Suprapubic skin (tissue), 4 donors: ENCODE measurements at places on chromosomes 5 and 9. TPM values are rescaled to one million over a fixed set of nuclear protein-coding genes. Genes with fewer than 3 reads are reported as not detected.

- no peaks in the 10 kb centered on the region for H3K36me3 ChIP-seq
- H3K4me1 ChIP-seq: no peaks in the 10 kb centered on the region
- H3K27me3 ChIP-seq: no peaks in the 10 kb centered on the region
- DNase-seq: no peak
- no peak overlapping the region for H3K4me3 ChIP-seq
- no peak overlapping the region for H3K27ac ChIP-seq
Observed at GRCh38 chr5:4804691-4805360, 335.3 kb upstream of the ADAMTS16 start.

The ARSI gene
- 2.7 TPM for total RNA-seq

The IFNA21 gene
- total RNA-seq: not detected

The EEIG1 gene
- total RNA-seq: 70.1 TPM

DNA sequence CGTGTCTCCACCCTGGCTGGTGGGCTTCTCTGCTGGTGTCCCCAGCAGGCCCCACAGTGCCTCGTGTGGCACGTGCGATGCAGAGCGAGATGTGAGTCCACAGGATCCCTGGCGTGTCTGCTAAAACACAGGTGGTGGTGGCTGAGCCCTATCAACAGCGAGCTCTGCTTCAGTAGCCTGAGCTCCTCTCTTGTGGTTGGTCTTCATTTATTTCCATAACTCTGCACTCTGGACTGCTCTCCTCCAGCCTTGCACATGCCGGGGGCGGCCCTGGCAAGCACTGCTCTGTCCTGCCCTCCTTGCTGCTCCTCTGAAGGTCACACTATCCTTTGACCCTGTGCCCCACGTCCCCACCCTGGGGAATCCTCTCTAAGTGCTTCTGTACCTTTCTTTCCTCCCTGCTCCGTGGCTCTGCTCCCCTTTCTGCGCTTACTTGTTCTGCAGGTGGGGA, 59.2 kb downstream of the NSUN2 start:
- H3K27ac ChIP-seq: no peak overlapping the region
- DNase-seq: no peak
- H3K4me3 ChIP-seq: no peak overlapping the region
- H3K27me3 ChIP-seq: peaks cover 30% of the 10 kb centered on the region
- H3K4me1 ChIP-seq: no peaks in the 10 kb centered on the region

The SOHLH1 gene
- total RNA-seq: not detected

- DNase-seq: no peak
- no peaks in the 10 kb centered on the region for H3K27me3 ChIP-seq
- no peaks in the 10 kb centered on the region for H3K4me1 ChIP-seq
Observed at GRCh38 chr5:139597134-139597533, 36.0 kb downstream of the UBE2D2 start.

GRCh38 chr5:177232761-177233160, 70.8 kb downstream of the RAB24 start:
- peaks cover 12% of the 10 kb centered on the region for H3K4me1 ChIP-seq
- H3K27ac ChIP-seq: no peak overlapping the region

DNA sequence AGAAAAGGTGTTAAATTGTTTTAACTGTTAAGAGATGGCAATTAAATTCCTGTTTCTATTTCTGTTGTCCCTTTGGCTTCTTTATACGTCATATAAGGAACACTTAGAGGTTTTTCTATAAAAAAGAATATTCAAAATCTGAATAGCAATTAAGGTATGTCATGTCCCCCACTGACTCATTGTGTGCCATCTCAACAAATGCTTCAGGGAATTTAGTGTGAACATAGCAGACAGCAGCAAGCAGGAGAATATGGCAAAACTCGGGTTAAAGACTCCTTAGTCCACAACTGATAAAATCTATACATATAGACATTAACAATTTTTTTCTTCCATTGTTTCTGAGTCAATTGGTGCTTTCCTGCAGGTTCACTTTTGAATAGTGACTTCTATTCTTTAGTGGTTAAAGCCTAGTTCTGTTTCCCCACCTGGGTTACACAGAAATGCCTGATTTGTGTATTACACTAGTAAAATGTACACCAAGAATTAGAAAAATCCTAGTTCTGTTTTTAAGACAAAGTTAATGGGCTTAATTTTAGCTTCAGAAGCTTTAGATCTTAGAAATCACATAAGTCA, 17.9 kb upstream of the RPS23 start:
- no peak overlapping the region for H3K4me3 ChIP-seq
- H3K27me3 ChIP-seq: no peaks in the 10 kb centered on the region
- no peak for DNase-seq
- no peaks in the 10 kb centered on the region for H3K36me3 ChIP-seq
- H3K4me1 ChIP-seq: no peaks in the 10 kb centered on the region

DNA sequence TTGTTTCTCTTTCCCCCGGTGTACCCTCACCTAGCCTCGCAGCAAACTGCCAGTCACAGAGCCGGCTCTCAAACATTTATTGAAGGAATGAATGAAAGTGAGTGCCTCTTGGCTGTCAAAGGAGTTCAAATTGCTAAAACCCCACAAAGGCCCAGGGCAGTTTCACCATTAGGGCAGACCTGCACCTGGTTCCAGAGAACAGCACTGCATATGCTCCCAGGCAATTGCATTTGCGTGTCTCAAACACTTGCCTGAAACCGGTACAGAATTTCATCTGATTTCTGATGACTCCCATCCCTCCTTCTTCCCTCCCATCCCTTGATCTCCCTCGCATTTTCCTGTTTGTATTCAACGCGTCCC, 165.6 kb upstream of the ZNF462 start:
- peaks cover 3% of the 10 kb centered on the region for H3K27me3 ChIP-seq
- DNase-seq: no peak
- peaks cover 9% of the 10 kb centered on the region for H3K4me1 ChIP-seq
- no peak overlapping the region for H3K27ac ChIP-seq
- H3K4me3 ChIP-seq: peak overlapping the region; percentile 36
- no peaks in the 10 kb centered on the region for H3K36me3 ChIP-seq

The RALGPS1 gene
- 26.0 TPM for total RNA-seq

GRCh38 chr9:38182321-38182720, 113.3 kb upstream of the SHB start:
- H3K4me1 ChIP-seq: peaks cover 4% of the 10 kb centered on the region
- H3K36me3 ChIP-seq: no peaks in the 10 kb centered on the region
- H3K4me3 ChIP-seq: no peak overlapping the region
- H3K27me3 ChIP-seq: no peaks in the 10 kb centered on the region
- no peak for DNase-seq

DNA sequence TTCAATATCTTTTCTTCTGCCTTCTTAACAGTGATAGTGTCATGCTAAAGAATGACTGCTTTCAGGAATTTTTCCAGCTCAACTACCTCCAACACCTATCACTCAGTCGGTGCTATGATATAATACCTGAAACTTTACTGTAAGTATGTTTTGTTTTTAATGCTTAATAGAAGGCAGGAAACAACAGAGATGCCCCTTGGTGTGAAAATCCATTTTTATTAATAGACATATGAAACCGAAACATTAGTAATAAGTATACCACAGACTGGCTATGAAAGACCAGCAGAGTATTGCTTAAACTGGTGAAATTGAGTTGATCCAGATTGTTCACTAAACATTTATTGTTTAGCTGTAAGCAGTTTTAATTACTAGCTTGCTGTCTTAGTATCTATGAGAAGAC, 25.2 kb downstream of the SKP2 start:
- H3K36me3 ChIP-seq: peaks cover 62% of the 10 kb centered on the region
- no peak overlapping the region for H3K4me3 ChIP-seq
- H3K27me3 ChIP-seq: no peaks in the 10 kb centered on the region
- no peak overlapping the region for H3K27ac ChIP-seq
- no peaks in the 10 kb centered on the region for H3K4me1 ChIP-seq

DNA sequence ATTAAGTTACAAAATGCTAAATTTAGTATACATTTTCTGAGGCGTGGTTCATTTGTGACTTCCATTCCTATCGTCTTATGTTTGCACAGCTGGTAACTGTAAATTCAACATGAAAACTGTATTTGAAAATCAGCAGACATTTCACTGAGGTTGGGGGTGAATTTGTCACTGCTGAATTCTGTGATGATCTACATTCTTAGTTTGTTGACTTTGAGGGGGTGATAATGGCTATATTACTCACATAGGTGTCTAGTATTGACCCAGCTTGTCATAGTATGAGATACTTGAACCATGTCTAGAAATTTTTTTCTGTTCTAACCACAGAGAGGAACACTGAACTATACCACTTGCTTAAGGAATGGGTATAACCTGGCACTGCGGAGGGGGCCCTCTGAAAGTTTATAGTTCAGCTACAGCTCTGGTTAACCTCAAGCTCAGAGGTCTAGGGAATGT, 313.3 kb downstream of the PIK3R1 start:
- DNase-seq: no peak
- H3K4me3 ChIP-seq: no peak overlapping the region
- peak overlapping the region; percentile 59 for H3K27ac ChIP-seq

- H3K27me3 ChIP-seq: peaks cover 9% of the 10 kb centered on the region
- H3K4me3 ChIP-seq: no peak overlapping the region
- H3K4me1 ChIP-seq: no peaks in the 10 kb centered on the region
- no peak for DNase-seq
- no peaks in the 10 kb centered on the region for H3K36me3 ChIP-seq
Observed at GRCh38 chr5:178323961-178324360, 91.4 kb upstream of the PHYKPL start.

GRCh38 chr5:174387448-174387847, 336.9 kb upstream of the MSX2 start:
- DNase-seq: no peak
- H3K27ac ChIP-seq: no peak overlapping the region
- H3K27me3 ChIP-seq: peaks cover 21% of the 10 kb centered on the region
- no peaks in the 10 kb centered on the region for H3K4me1 ChIP-seq

- H3K4me1 ChIP-seq: no peaks in the 10 kb centered on the region
- H3K36me3 ChIP-seq: no peaks in the 10 kb centered on the region
- H3K4me3 ChIP-seq: no peak overlapping the region
Observed at GRCh38 chr9:98356953-98357690, 101.7 kb upstream of the TBC1D2 start.

- H3K27me3 ChIP-seq: no peaks in the 10 kb centered on the region
- DNase-seq: no peak
- peaks cover 10% of the 10 kb centered on the region for H3K36me3 ChIP-seq
Observed at GRCh38 chr5:14435481-14435880, 146.1 kb upstream of the OTULINL start.

DNA sequence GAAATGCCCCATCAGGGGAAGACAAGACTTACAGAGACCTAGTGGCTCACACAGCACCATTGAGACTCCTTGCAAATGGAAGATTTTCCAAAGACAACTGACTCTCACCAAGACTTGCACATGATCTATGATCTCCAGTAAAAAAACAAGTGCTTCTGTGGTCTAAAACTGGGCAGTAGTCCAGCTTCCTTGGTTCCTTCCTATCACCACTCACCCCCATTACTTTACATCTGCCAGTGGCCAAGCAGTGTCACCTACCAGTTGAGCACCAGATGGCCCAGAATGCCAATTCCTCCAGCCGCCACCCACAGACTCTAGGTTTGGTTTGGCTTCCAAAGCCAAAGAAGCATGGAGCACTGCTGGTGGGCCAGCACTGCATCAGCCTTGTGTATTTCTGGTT, 47.7 kb downstream of the SH3TC2 start:
- no peaks in the 10 kb centered on the region for H3K36me3 ChIP-seq
- no peaks in the 10 kb centered on the region for H3K27me3 ChIP-seq
- H3K27ac ChIP-seq: no peak overlapping the region
- no peak overlapping the region for H3K4me3 ChIP-seq

- no peaks in the 10 kb centered on the region for H3K4me1 ChIP-seq
- no peaks in the 10 kb centered on the region for H3K36me3 ChIP-seq
- no peak overlapping the region for H3K4me3 ChIP-seq
- no peak overlapping the region for H3K27ac ChIP-seq
Observed at GRCh38 chr9:101970609-101971008, 232.2 kb upstream of the GRIN3A start.

- no peak overlapping the region for H3K4me3 ChIP-seq
- no peaks in the 10 kb centered on the region for H3K4me1 ChIP-seq
- H3K27me3 ChIP-seq: no peaks in the 10 kb centered on the region
- H3K27ac ChIP-seq: no peak overlapping the region
Observed at GRCh38 chr5:98482321-98483300, 290.9 kb upstream of the RGMB start.

- no peaks in the 10 kb centered on the region for H3K27me3 ChIP-seq
- DNase-seq: peak; percentile 16
- H3K4me1 ChIP-seq: no peaks in the 10 kb centered on the region
- H3K36me3 ChIP-seq: no peaks in the 10 kb centered on the region
Observed at GRCh38 chr5:181281077-181281983, 20.4 kb upstream of the TRIM52 start.

- peaks cover 96% of the 10 kb centered on the region for H3K36me3 ChIP-seq
- no peak overlapping the region for H3K27ac ChIP-seq
- DNase-seq: no peak
- H3K27me3 ChIP-seq: no peaks in the 10 kb centered on the region
Observed at GRCh38 chr5:150036513-150036912, 36.0 kb downstream of the HMGXB3 start.

The SLC46A2 gene
- total RNA-seq: 65.2 TPM

The TOR2A gene
- total RNA-seq: 21.0 TPM

DNA sequence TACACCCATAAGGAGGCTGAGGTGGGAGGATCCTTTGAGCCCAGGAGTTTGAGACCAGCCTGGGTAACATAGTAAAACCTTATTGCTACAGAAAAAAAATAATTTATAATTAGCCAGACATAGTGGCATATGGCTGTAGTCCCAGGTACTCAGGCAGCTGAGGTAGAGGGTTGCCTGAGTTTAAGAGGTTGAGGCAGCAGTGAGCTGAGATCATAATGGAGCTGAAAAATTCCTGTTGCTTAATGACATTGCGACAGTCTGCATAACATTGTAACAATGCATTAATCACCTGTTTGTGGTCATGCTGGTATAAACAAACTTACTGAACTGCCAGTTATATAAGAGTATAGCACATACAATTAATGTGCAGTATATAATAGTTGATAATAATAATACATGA, 214.2 kb downstream of the TRIM32 start:
- H3K27ac ChIP-seq: no peak overlapping the region
- no peak overlapping the region for H3K4me3 ChIP-seq
- no peak for DNase-seq
- no peaks in the 10 kb centered on the region for H3K27me3 ChIP-seq
- no peaks in the 10 kb centered on the region for H3K4me1 ChIP-seq

GRCh38 chr9:126695701-126696400, 82.1 kb downstream of the LMX1B start:
- H3K27ac ChIP-seq: no peak overlapping the region
- H3K4me3 ChIP-seq: no peak overlapping the region
- peaks cover 16% of the 10 kb centered on the region for H3K27me3 ChIP-seq
- H3K4me1 ChIP-seq: no peaks in the 10 kb centered on the region
